Stimulated activated effector memory CD8-positive, alpha-beta T cell treated with anti-CD3 and anti-CD28 coated beads, Interleukin-12 subunit alpha, Interleukin-12 subunit beta, amount 100 ng/mL, for 72 hours (primary cell): ENCODE measurements at places on chromosomes 13 and 19.
A peak's percentile ranks its signal among the peaks of the same experiment; 100 is the strongest.

GRCh38 chr13:85503797-85504196 lies 295.4 kb downstream of the SLITRK6 start:
- no peak for DNase-seq

DNA sequence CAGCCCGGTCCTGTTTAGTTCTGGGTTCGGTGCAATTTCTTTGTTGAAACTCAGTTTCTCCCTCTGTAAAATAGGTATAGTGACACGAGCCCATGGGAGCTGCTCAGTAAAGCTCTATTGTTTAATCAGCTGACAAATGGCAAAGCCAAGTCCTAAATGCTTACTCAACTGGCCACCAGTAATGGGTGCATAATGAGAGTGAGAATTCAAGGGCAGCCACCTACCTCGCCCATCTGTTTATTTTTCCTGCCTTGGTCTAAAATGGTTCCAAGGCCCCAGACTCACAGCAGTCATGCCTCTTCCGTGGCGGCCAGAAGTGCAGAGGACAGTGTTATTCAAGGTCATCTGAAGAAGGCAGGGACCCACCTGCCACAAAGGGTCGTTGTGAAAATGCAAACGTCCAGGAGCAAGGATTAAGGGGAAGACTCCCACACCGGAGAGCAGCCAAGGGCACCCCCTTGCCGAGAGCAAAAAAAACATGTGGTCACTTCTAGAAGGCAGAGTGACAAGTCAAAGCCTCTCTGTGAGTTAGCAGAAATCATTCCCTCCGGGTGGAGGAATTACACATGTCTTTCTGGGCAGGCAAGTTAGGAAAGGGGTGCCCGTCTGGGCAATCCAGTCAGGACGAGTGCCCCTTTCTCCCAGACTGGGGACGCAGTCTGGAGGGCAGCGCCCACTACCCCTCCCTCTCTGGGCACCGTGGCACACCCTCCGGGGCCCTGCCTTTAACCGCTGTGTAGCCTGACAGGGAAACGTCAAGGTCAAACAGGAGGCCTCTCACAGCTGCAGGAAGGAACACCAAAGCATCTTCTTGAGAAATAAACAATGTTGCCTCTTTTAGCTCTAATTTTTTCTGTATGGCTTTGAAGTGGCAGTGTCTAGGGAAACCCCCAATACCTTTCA lies 186.2 kb downstream of the FOXO1 start:
- DNase-seq = no peak

GRCh38 chr13:29270271-29270985 lies 325.1 kb downstream of the SLC7A1 start:
- DNase-seq = no peak

- no peak for DNase-seq
Observed at GRCh38 chr19:46952874-46953273, 66.8 kb upstream of the NPAS1 start.

- DNase-seq = peak; percentile 65
Observed at GRCh38 chr13:41019011-41019487, at the start of gene ELF1. Gene ELF1, minus strand, starts transcription at chr13:41019316. Its CDS starts 37,262 bp downstream, at chr13:40982054.

DNA sequence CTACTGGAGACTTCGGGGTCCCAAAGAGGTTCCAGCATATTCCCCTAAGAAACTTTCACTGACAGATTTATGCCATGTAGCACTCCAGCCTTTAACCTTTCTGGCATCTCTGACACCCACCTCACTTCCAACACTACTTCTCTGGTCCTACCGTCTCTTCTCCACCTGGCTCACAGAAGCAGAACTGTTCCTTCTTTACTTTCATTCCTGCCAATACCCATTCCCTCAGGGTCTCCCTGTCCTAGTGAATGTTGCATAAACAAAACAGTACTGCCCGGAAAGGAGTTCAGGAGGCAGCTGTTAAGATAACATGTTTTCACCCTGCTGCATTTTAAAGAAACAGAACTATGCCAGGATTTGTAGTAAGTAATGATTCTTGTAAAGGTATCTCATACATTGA lies 136.0 kb upstream of the MIR17HG start:
- no peak for DNase-seq

- DNase-seq = no peak
Observed at GRCh38 chr13:80171096-80171495, 169.8 kb downstream of the SPRY2 start.

DNA sequence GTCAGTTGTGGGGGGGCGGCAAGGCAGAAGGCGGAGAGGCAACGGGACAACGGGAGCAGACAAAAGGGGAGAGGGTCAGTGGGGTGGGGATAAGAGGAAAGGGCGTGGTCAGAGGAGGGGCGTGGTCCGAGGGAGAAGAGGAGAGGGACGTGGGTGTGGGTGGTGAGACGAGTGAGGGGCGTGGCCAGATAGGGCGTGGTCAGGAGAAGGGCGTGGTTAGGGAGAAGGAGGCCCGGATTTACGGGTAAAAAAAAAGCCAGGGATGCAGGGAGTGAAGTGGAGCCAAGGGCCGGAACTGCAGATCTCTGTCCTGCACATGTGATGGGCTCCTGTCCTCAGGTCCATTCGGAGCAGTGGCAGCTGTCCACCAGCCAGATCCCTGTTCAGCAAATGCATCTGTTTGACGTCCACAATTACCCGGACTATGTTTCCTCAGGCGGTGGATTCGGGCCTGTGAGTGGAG lies 21.5 kb downstream of the CPT1C start:
- DNase-seq = no peak

DNA sequence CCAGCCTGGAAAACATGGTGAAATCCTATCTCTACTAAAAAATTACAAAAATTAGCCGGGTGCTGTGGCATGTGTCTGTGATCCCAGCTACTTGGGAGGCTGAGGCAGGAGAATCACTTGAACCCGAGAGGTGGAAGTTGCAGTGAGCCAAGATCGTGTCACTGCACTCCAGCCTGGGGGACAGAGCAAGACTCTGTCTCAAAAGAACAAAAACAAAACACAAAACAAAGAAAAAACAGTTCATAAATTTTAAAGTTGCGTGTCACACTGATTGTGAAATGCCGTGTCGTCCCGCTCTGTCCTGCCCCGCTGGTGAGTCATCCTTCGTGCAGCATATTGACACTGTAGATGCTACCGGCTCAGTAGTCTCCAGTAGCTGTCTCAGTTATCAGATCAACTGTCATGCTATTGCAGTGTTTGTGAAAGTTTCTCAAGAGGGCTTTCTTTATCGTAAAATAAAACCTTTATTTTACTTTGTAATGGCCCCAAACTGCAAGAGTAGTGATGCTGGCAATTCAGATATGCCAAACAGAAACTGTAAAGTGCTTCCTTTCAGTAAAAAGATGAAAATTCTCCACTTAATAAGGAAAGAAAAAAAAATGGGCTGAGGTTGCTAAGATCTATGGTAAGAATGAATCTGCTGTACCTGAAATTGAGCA lies 36.4 kb upstream of the IGFL1 start:
- no peak for DNase-seq

DNA sequence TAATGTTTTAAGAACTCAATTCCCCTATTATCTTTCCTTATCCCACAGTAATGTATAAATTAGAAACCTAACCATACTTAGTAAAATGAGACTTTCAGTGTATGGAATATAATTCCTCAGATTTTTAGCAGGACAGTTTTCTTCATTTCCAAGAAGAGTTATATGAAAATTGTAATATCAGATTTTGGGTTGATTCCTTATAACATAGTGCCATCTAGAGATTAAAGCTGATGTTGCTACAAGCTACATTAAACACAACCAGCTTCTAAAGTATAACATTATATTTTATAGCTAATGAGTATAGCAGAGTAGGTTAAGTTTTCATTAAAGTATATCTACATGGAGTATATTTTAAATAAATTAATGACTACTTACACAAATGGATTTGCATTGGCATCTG lies 99.7 kb upstream of the MIR17HG start:
- no peak for DNase-seq

- no peak for DNase-seq
Observed at GRCh38 chr13:112844411-112844810, 124.6 kb upstream of the MCF2L start.

DNA sequence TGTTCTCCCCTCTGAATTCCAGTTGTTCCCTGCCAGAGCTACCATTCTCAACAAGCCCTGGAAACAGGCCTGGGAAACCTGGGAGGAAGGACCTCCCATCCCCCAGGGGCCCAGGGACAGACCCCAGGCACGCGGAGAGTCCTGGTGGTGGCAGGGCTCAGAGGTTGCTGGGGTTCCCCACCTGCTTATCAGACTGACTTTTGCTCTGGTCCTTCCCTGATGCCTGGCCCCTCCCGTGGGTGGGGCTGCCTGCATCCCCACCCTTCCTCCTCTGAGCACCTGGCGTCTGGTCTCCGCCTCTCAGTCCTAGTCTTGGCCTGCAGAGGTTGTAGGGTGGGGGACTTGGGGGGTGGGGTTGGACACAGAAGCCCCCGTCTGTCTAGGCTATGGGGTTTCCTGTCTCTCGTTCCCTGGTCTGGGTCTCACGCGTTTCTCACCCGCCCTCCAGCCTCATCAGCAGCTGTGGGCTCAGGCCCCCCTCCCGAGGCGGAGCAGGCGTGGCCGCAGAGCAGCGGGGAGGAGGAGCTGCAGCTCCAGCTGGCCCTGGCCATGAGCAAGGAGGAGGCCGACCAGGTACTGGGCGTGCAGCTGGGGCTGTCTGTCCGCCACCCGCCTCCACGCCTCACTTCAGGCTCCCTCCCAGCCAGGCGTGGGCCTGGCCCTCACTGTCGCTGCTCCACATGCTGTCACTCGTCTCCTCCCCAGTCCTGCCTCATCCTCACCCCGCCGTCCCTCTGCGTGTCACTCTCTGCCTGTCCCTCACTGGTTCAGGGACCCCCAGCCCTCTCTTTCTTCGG lies 13.6 kb downstream of the EPN1 start:
- no peak for DNase-seq

DNA sequence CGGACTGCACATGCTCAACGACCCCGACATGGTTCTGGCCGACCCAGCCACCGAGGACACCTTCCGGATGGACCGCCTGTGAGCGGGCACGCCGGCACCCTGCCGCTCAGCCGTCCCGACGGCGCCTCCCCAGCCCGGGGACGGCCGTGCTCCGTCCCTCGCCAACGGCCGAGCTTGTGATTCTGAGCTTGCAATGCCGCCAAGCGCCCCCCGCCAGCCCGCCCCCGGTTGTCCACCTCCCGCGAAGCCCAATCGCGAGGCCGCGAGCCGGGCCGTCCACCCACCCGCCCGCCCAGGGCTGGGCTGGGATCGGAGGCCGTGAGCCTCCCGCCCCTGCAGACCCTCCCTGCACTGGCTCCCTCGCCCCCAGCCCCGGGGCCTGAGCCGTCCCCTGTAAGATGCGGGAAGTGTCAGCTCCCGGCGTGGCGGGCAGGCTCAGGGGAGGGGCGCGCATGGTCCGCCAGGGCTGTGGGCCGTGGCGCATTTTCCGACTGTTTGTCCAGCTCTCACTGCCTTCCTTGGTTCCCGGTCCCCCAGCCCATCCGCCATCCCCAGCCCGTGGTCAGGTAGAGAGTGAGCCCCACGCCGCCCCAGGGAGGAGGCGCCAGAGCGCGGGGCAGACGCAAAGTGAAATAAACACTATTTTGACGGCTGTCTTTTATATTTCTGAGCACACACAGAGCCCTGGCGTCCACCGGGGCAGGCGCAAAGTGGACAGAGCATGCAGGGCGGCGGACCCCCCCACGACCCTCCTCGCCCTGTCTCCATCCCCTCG lies 13.6 kb downstream of the COMP start:
- DNase-seq = no peak

DNA sequence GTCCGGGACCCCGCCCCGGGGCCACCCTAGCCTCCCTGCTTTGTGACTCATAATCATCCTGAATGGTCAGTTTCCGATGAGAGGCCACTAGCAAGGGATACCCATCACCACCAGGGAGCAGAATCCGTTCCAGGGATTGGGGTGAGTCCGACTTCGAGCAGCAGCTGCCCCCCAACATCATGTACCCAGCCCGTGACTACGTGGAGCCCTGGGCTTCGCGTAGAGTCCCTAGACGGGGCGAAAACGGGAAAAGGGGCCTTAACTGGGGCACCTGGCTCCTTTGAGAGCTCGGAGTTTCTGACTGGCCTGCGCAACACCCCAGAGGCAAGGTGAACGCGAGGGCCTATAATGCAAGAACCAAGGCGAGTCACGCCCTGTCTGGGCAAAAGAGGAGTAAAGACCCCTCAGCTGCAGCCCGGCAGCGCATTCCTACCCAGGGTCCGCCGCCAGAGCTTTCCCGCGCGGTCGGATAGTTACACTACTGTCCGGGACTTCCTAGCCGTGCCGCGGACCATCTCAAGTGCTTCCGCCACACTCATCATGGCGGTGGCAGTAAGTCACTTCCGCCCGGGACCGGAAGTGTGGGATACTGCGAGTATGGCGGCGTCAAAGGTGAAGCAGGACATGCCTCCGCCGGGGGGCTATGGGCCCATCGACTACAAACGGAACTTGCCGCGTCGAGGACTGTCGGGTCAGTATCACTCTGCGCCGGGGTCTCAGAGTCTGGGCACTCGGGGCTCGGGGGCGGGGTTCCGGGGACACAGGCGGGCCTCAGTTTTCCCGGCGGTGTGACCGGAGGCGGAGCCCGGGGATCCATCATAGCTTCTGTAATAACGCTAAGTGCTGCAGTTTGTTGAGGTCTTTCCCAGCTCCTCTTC lies at the start of gene NDUFA13:
Gene NDUFA13, plus strand, starts transcription at position 584 of the 878 bp plus-strand sequence. Its CDS starts 14 bp downstream, at position 598.
- DNase-seq = peak; percentile 99

DNA sequence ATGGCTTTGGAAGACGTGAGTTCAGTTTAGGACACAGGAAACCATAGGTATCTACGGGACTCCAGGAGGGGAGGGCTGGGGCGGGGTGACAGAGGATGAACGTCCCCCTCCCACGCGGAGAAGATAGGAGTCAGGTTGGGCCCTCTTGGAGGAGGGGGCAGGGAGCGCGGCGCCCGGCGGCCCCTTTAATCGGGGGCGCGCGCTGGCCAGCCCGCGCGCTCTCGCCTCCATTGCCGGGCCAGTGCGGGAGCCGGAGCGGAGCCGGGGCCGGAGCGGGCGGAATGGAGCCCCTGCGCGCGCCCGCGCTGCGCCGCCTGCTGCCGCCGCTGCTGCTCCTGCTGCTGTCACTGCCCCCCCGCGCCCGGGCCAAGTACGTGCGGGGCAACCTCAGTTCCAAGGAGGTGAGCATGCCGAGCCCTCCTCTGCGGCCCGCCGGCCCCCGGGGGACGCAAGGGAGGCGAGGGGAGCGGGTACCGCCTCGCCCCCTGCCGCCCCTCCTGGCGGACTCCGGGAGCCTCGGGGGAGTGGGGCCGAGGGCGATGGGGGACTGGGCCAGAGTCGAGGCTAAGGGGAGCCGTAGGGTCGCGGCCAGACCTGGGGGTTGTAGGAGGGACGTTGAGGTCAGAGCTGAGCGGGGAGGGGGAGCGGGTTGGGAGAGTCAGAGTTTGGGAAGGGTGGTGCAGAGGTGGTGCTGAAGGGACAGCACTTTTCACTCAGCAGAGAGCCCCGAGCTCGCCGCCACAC lies at the start of gene TMEM145:
Gene TMEM145, plus strand, starts transcription at position 214 of the 744 bp plus-strand sequence. Its CDS starts 68 bp downstream, at position 282.
- no peak for DNase-seq

DNA sequence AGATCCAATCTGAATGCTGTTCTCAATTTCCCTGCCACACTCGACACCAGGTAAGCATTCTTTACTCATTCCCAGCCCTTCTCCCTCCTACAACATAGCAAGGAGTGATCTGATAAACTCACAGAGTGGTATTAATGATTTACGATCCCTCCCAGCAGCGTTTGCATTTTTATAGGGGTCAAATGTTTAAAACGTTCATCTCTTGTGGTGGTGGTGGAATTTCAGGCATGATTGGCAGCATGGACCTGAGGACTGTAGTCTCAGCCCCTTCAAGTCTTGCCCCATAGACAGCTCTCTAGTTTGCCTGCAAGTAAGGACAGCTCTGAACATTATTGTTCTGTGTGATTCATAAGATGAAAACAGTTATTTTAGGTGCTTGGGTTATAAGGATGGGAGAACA lies 565.7 kb downstream of the EFNB2 start:
- no peak for DNase-seq

GRCh38 chr19:18278521-18279265 lies 2.7 kb downstream of the JUND start:
- DNase-seq = peak; percentile 73
